Activated CD8-positive, alpha-beta memory T cell treated with anti-CD3 and anti-CD28 coated beads for 48 hours (primary cell): ENCODE measurements at places on chromosomes 12 and 14.

DNA sequence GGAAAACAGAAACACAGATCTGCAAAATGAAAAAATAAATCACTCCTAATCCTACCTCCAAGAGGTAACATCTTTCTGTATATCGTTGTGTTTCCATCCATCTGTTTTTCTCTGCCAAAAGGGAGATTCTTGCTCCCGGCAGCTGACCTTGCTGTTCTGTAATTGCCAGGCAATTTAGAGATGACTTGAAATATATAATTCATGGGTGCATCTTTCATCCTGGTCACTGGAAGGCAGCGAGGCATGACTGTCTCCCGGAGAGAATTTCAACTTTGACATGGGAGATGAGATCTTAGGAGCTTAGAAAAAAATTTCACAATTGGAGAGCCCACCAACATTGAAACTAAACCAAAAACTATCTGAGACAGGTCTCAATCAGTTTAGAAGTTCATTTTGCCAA, 53.0 kb downstream of the WSCD2 start:
- no peak for DNase-seq

DNA sequence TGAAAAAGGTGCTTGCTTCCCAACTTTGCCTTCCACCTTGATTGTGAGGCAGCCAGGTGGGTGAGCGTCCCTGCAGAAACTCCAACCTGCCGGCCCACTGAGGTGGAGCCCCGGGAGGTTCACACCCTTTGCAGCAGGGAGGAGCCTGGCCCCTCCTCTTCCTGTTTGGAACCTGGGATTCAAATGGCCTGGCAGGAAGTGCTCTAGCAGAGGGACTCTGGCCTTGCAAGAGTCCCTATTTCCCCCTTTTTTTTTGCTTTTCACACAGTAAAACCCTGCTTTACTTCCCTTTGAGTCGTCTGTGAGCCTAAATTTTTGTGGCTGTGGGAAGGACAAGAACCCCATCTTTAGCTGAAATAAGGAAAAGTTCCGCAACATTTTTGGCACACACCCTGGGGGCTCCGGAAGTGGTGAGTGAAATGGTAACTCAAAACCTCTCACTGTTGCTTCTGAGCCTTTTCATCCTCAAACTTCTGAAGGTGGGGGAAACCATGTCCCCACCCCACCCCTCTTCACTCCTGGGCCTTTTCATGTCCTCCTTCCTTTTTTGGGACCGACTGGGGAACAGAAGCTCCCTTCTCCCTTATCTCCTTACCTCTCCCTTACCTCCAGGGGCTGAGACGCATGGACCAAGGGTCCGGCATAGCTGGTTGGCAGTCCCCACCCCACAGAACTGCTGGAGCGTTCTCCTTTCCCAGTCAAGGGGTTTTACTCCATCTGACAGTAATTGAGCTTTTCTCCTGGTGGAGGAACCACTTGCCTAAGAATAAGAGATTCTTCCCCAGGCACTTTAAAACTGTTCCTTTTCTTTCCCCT, 102.0 kb downstream of the KCNMB4 start:
- DNase-seq: no peak

DNA sequence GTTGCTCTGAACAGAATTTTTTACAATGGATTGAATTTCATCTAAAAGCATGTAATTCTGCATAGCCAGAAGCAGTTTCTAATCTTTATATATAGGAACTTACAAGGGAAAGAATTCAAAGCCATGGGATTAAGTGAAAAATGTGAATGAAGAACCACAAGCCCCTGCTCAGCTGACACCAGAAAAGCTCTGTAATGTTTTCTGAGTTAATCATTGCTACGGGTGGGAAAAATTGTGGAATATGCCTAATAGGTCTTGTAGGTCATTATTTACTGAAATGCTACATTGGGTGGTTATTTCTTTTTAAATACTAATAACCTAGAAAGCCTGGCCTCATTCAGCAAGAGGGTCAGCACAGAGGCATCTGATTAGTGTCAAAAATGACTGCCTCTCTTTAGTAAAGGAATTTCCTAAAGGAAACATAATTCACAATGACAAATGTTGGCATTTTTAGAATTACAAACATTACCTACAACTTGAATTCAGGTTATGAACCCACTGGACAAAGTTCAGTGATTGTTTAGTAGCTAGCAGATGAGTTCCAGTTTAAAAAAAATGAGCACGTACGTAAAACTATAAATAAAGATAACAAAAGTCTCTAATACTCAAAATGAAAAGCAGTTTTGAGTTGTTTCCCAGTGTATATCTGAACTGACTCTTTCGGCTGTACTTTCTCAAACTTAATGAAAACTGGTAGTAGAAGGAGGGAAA, 75.3 kb downstream of the BMP4 start:
- DNase-seq: no peak

DNA sequence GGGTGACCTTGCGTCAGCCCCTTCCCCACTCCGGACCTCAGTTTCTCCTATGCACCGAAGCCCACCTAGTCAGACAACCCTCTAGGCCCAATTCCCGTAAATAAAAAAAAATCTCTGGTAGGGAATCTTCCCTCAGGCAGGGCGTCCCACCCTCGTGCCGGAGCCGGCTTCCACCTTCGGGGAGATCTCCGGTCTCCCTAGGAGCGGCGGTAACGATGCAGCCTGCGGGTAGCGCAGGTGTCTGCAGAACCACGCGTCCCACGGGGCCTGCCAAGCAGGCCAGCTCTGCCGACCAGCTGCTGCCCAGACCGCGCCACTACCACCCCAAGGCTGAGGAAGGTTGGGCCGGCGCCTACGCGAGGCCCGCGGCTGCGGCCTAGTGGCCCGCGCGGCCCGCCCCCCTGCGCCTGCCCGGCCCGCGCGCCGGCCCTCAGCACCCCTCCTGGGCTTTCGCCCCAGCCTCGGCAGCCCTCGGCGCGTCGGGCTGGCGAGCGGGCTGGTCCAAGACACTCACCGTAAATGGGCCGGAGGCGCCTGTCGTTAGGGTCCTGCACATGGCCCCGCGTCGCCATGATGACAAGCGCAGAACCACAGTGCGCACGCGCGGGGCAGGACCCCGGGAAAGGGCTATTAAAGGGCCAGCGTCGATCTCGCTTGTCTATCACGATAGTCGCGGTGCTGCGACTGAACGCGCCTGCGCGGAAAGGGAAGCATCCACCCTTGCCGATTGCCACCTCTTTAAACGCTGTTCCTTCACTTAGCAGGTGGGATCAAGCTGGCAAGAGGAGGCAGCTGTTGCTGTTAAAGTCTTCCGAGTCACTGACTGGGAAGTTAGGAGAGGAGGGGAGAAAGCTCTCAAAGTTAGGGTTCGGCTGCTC, at the start of gene NAA25:
Gene NAA25, minus strand, starts transcription at position 582 of the 878 bp plus-strand sequence. Its CDS starts 10 bp downstream, at position 572.
- DNase-seq: peak; percentile 81

GRCh38 chr14:70780396-70781075, 28.8 kb downstream of the MAP3K9 start:
- no peak for DNase-seq

GRCh38 chr14:85466678-85467077, 63.3 kb upstream of the FLRT2 start:
- DNase-seq: no peak

DNA sequence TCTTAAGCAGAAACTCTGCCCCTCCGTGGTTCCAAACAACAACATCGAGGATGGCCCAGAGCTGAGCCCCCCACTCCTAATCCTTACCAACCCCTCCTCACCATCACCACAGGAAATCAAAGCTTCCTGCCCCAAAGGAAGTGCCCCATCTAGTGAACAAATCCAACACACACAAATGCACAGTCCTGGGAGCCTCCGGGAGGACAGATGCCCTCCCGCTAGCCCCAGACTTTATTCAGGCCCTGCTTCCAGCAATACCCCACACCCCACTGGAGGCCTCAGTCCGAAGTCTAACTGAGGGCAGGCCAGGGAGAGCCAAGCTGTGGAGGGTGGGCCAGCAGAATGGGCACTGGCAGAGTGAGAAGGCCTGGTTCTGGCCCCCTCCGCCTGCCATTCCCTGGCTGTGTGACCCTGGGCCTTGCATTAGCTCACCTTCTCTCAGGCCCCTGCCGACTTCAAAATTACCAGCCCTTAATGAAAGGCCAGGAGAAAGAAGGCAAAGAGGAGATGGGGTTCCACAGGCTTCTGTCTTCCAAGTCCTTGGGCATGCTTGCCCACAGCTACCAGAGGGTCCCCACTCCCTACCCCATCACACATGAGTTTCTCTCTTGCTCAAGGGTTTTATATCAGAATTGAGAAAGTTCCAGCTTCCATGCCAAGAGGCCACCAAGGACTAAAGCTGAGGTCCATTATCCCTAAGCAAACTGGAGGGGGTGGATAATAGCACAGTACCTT, 2.3 kb downstream of the HDAC7 start:
- DNase-seq: no peak

- DNase-seq: no peak
Observed at GRCh38 chr14:91115986-91116770, 2.3 kb downstream of the DGLUCY start.

DNA sequence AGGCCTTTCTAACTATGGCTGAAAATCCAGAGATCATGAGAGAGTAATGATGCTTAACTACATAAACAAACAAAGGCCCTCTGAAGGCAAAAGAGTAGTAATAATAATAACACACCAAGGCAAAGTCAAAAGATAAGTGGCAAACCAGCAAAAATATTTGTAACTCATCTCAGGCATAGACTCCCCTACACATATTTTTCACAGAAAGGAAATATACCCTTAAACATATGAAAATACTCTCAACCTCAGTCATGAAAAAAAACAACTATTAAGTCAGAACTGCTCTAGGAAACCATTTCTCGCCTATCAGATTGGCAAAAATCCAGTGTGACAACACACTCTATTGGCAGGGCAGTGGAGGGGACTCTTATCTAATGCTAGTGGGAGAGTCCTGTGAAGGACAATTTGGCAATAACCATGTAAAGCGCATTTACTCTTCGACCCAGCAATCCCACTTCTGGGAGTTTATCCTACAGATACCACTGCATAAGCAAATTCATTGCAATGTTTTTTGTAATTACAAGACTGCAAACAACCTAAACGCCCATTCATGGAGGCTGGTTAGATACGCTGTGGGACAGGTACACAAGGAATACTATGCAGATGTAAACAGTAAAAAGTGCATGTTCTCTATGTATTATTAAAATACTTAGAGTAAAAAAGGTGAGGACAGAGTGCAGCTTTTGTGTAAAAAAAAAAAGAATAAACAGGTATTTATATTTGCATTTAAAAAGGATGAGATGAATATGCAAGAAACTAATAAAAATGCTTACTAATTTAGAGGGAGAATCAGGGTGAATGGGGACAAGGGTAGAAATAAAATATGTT, 26.0 kb upstream of the IL22 start:
- DNase-seq: no peak

DNA sequence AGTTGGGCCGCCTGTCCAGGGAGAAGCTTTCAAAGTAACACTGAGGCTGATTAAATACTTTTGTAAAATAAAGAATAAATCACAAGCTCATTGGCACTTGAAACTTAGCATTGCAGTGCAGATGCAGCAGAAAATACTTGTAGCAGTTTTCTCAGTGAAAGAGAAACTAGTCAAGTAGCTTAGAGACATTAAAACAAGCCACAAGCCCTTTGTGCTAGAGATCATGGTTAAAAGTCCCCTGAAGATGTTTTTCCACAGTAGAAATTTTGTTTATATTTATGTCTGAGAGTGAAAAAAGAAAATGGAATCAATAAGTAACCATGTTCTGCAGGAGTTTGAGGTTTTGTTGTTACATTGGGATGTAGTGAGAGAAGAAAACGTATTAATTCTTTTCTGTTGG, 5.9 kb downstream of the PSEN1 start:
- no peak for DNase-seq

GRCh38 chr12:19410211-19410610, 29.1 kb upstream of the AEBP2 start:
- no peak for DNase-seq

- DNase-seq: no peak
Observed at GRCh38 chr14:93271111-93271510, 61.7 kb downstream of the BTBD7 start.

GRCh38 chr12:94437303-94437702, 22.4 kb downstream of the CEP83 start:
- no peak for DNase-seq

- DNase-seq: no peak
Observed at GRCh38 chr14:72432748-72433147, 461.2 kb downstream of the DPF3 start.

DNA sequence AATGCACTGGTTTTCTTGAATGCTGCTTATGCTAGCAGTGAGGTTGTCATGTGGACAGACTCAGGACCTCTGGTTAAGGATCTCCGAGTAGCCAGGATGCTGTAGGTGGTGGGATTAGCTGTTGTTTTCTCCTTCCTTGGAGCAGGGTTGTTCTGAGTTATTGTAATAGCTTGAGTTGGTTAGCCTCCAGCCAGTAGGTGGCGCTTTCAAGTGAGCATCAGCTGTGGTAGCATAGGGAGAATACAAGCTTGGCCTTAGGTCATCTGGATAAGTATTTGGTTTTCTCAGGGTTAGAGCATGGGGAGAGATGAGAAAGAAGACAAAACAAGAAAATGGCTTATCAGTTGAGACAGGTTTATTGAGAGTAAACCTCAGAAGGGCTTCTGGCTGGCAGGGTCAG, 299.7 kb upstream of the FBXO33 start:
- DNase-seq: no peak

DNA sequence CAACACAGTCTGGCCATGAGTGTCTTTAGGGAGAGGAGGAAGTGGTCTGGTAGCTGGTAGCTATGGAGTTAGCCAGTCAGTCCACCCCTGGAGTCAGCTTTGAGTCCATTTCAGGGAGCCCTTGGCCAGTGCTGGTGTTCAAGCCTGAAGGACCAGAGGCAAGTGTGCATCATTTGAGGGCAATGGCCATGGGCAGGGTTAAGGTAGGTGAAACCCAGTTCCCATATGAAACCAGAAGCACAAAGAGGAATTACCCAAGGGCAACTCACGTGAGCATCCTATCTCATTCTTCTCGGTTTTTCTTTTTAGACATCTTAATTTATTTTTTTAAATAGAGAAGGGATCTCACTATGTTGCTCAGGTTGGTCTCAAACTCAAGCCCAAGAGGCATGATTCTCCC, 61.3 kb upstream of the ACTN1 start:
- DNase-seq: no peak

- DNase-seq: no peak
Observed at GRCh38 chr12:105897311-105897725, 241.4 kb downstream of the NUAK1 start.

GRCh38 chr12:79016181-79016580, 151.6 kb downstream of the SYT1 start:
- no peak for DNase-seq

GRCh38 chr14:22465201-22465840, 123.7 kb downstream of the DAD1 start:
- DNase-seq: no peak

- DNase-seq: no peak
Observed at GRCh38 chr12:75116646-75117198, 92.9 kb downstream of the KCNC2 start.

- DNase-seq: no peak
Observed at GRCh38 chr12:26233631-26234030, 38.3 kb downstream of the SSPN start.

DNA sequence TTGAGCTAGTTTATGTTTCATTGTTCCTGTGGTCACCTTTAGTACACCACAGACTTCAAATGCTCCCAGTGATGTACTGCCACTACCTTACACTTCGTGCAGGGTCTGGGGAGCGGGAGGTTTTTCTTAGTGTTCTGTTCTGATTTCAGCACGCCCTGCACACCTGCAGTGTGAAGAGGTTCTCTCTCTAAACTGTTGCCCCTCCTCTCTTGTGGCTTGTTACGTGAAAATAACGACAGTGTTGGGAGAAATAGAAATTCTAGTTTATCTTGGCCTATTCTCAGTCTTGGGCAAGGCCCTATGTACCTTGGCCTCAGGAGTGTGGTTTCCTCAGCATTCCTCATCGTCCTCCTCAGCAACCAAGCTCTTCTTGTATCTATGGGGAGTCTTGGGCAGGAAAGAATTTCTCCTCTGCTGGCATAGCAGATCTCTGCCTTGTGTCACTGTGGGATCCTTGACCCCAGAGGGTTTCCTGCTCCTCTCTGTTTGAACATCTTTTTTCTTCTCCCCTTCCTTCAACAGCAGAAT, 48.6 kb downstream of the EIF2S3B start:
- DNase-seq: no peak
